ENCODE measurements at places on chromosomes 4 and X.

- no peak for DNase-seq
These were observed 20.8 kb upstream of the TMEM185A start for GRCh38 chrX:149652232-149652981.

DNA sequence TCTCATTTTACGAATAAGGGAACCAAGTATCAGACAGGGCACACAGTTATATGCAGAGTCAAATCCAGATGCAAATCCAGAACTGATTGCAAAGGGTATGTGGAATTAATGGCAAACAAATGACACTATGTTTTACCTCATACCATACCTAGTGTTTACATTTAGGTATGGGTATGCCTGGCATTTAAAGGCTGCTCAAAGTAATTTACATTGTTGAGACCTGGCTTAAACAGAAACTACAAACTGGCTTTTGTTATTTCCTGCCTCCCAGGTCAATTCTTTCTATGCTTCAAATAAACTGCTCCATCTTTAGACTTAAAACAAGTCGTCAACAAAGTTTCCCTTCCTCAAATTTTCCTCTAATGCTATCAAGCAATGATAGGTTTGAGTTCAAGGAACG is 33.7 kb downstream of the ANKRD17 start:
- DNase-seq, result no peak

DNA sequence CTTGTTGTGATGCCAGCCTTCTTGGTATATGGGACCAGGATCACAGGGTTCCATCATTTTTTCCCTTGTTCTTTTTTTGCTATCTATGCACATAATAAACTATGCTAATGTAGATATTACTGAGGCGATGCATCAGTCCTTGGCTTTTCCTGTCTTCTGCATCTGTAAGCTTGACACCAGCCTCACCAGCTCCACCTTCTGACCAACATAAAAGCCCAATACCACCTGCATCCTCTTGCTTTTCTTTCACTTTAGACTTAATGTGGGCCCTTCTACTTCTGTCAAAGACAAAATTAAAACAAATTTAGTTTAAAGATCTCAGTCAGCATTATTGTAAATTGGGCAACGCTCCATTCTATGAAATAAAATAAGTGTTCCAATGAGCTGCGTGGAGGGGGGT is 1718.8 kb upstream of the PCDH10 start:
- no peak for DNase-seq

DNA sequence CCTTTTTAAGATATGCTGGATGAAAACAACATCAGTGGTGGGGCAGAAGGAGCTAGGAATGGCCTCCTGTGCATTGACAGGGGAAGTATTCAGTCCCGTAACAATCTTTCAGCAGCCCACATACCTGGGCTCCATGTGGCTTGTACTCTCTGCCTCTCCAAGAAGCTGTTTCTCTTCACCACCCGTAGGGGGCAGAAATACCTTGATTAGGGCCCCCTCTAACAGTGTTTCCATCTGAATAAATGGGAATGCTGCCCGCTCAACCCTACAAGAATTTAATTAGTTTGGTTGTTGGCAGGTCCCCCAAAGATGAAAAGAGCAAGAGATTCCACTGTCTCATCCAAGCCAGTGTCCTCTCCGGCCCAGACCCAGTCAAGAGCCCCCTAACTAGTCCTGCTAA is 155.2 kb downstream of the SMIM20 start:
- DNase-seq, result no peak

DNA sequence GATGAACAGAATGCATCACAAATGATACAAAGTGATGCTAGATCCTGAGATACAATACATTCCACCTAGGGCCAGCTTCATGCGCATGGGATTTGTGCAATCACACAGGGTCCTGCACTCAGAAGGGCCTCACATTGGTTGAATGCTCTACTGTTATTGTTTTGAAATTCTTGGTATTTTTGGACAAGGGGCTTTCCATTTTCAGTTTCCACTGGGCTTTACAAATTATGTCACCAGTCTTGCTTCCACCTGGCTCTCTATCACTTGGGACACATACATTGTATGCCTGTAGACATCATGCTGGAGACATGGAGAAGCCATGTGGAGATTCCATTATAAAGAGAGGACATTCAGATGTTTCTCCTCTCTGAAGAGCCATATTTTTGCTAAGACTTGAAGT is 155.8 kb downstream of the NAA11 start:
- no peak for DNase-seq

GRCh38 chrX:67604979-67605703 is 61.3 kb downstream of the AR start:
- DNase-seq, result no peak

- DNase-seq, result no peak
These were observed 19.8 kb downstream of the TMLHE start for GRCh38 chrX:155592981-155593380.

GRCh38 chrX:97238632-97239031 is 354.9 kb downstream of the RPA4 start:
- no peak for DNase-seq

- DNase-seq, result no peak
These were observed 862.2 kb downstream of the TRIML1 start for GRCh38 chr4:189001283-189001970.

DNA sequence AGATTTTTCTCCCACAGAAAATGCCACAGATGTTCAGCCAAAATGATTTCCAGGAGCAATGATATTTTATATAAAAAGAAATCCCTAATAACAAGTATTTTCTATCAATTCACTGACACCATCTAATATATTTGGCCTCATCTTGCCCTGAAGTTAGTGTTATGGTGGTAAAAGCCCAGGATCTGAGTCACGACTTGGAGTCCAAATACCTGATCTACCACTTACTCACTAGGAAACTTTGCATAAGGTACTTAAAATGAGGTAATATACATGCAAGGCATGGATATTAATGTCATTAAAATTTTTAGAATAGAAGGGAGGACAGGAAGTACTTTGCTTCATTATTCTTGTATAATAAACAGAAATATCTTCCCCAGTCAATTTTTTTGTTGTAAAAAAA is 16.3 kb downstream of the PPP3CA start:
- no peak for DNase-seq

- DNase-seq, result no peak
These were observed 644.5 kb upstream of the DIPK2B start for GRCh38 chrX:45845142-45845541.

DNA sequence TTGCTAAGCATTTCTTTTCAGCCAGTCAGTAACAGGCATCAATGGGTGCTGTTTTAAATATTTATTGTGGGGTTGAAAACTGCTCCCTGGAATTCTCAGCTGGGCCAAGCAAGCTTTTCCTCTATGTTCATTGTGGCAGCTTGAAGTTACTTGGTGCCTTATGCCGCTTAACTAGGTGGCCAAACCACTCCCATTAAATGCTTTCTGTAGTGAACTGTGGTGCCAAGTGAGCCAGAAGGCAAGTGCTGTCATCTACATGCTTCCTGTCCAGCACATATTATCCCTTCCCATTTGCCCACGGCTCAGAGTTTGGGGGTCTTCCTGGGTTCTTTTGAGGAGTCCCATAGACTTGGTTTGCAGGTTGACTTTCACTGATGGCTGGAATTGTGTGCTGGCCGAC is 64.8 kb downstream of the TAB3 start:
- DNase-seq, result no peak

- DNase-seq, result no peak
These were observed 1624.8 kb upstream of the TENM3 start for GRCh38 chr4:180618396-180618795.

DNA sequence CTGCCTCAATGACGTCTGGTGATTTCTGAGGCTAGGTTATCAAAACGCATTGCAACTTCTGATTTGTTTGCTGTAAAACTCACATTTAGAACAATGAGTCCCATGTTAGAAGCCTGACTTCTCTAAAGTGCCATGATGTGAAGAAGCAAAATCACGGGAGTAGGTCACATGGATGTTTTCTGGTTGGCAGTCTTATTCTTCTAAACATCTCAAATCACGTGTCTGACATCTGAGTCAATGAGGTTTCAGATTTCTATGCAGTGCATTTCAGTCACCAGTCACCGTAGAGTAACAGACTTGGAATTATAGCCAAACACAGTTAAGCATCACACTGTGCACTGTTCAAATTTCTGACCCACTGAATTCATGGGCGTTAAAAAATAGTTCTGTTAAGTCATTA is 482.1 kb downstream of the TMA16 start:
- no peak for DNase-seq

- DNase-seq, result no peak
These were observed 42.4 kb downstream of the NHS start for GRCh38 chrX:17417372-17417771.

DNA sequence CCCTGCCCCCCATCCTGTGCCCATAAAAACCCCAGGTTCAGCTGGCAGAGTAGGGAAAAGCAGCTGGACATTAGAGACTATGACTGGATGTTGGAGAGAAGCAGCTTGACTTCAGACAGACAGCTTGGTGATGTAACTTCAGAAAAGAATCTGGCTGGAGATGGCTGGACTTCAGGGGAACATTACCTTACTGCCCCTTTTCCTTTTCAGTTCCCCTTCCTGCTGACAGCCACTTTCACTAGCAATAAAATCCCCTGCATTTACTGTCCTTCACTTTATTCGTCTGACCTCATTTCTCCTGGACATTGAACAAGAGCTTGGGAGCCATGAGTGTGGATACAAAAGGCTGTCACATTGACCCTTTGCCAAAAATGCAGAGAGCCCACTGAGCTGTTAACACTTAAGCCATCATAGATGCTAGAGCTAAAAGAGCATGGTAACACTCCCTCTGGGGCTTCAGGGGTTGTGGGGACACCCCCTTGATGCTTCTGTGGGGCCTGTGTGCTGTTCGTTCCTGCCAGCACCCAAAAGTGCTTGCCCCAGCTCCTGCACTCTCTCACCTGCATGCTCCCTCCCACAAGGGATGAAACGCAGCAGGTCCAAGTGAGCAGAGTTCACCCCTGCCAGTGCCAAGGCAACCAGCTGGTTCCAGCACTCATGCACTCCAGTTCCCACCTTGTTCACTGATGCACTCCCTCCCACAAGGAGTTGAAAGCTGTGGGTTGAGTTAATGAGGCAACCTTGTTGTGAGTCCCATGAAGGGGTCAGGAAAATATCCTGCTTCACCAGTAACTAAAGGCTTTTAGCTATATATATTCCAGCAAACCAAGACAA is 263.8 kb upstream of the NDST3 start:
- DNase-seq, result no peak

DNA sequence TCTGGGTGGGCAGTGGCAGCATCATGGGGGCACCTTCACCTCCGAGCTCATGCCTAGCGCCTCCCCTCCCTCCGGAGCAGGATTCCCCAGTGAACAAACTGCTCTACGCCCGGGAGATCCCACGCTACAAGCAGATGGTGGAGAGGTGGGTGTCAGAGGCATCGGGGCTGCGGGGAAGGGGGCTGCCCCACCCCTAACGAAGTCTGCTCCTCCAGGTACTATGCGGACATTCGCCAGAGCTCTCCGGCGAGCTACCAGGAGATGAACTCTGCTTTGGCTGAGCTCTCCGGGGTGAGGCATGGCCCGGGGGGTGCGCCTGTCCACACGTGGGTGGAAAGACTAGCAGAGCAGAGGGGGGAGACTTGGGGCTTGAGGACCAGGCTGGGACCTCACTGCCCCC is 2.7 kb upstream of the SRPK3 start:
- DNase-seq, result no peak

- DNase-seq, result no peak
These were observed 53.9 kb upstream of the ZNF157 start for GRCh38 chrX:47316276-47317025.

- DNase-seq, result no peak
These were observed 48.1 kb upstream of the S100G start for GRCh38 chrX:16601885-16602284.

- DNase-seq, result no peak
These were observed 68.3 kb downstream of the LARP7 start for GRCh38 chr4:112704991-112705845.

DNA sequence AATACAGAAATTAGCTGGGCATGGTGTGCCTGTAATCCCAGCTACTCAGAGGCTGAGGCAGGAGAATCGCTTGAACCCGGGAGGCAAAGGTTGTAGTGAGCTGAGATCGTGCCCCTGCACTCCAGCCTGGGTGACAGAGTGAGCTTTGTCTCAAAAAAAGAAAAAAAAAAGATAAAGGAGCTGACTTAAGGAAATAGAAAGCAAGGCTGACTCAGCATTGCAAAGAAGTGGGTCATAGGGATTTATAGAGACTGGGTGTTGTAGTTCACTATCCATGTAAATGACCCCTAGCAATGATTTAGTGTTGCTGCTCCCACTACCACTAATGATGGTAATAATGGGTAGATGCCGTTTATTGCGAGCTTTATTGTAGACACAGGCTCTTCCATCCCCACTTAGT is 47.6 kb downstream of the ADD1 start:
- no peak for DNase-seq

GRCh38 chr4:90330546-90330945 is 203.4 kb downstream of the CCSER1 start:
- no peak for DNase-seq

DNA sequence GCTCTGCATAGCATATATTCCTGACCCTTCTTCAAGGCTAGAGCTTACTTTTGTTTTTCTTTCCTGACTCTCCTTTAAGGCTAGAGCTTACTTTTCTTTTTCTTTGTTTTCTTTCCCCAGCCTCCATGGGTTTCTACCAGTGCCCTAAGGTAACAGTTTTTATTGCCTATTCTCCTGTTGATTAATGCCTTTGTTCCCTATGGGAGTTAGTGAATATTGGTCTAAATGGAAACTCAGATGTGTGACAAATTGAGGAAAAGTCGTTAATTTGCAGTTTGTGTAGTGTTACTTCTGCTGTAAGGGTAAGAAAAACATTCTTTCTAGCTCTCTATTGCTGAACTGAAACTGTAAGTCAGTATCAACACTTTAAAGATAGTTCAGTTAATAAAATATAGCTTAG is 358.7 kb downstream of the IL15 start:
- DNase-seq, result no peak

- DNase-seq, result no peak
These were observed 157.1 kb upstream of the CLNK start for GRCh38 chr4:10841697-10842096.

GRCh38 chr4:186669159-186669731 is 54.4 kb downstream of the FAT1 start:
- no peak for DNase-seq

- DNase-seq, result no peak
These were observed 53.4 kb downstream of the IRF2 start for GRCh38 chr4:184420881-184421416.

- DNase-seq, result no peak
These were observed 1306.8 kb downstream of the STIM2 start for GRCh38 chr4:28167411-28167810.

GRCh38 chr4:85722807-85723206 is 247.9 kb downstream of the ARHGAP24 start:
- DNase-seq, result no peak

GRCh38 chr4:164894702-164895101 is 17.7 kb downstream of the APELA start:
- DNase-seq, result no peak

- no peak for DNase-seq
These were observed 33.1 kb upstream of the GPR34 start for GRCh38 chrX:41655631-41656030.

Data from NCI-H510A (cell line).